ENCODE measurements at places on chromosomes 4 and X.

GRCh38 chrX:77505227-77505626 lies 58.0 kb downstream of the FGF16 start:
- DNase-seq = no peak

DNA sequence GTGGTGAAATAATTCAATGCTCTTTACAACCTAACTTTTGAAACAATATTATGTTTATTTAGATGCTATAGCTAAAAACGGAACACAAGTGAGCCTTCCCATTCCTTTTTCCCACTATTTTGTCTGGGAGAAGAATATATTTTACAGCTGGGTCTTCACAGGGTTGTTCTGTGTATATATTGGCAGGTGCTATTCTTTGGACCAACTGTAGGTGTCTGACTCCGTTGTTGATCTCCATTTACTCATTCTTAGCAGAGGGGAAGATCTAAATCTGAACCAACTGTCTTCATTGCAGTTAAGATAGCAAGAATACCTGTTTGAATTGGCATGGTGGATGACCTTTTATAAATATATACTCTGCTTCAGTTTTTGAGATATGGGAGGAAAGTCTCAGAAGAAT lies 257.4 kb downstream of the CFAP299 start:
- no peak for DNase-seq

- DNase-seq = peak; percentile 89
These were observed 319.1 kb downstream of the GPAT3 start for GRCh38 chr4:83855044-83855443.

DNA sequence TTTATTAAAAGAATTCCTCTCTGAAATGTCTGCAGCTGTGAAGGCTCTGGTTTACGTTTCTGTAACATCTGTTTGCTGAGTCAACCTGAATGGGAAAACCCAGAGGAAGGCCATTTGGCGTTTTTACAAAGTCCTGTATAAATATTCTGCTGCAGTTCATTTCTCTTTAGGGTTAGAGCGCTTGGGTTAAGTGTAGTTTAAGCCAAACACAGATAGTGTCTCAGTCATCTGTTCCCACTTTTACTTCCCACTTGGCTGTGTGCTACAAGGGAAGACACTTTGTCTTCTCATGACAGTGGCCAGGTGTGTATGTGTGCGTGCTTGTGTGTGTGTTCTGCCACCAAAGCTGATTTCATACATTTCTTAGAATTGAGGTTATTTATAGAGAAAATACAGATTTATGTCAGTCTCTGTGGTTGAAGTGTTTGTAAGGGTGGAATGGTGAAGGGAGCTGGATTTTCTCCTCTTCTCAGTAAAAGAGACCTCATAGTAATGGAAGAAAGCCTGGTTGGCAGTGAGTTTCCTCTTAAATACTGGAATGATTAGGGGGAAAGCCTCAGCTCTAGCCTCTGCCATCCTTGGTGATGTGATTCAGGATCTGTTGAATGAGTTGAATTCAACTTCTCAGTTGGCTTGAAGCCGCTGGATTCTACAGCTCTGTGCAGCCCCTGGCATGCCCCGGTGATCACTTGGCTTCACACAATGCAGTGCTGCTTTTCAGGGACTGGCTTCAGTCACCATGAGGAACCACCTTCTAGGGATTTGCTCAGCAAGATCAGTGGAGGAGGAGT lies 50.6 kb downstream of the JADE1 start:
- peak; percentile 71 for DNase-seq

DNA sequence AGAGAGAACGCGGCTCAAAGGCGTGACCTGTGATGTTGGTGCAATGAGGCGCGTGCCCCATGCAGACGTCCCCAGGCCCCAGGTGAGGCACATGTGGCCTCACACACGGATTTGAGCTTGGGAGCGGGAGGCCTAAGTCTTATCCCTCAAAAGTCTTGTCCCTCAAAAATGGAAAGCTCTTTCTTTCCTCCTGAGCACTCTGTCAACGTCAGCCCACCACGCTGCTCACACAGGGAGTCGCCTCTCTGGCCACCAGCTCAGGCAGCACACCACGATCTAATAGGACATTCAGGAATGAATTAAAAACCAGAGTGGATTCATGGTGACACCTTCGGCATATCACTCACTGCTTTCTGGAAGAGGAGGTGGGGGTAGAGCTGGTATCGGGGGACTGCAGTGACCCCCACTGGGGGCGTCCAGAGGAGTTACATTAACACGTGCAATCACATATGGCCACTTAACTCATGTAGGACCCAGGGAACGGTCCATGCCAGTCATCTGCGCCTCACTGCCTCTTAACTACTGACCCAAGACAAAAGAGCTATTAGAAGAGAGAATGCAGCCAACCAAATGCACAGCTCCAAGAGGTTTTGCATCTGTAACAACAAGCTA lies 21.9 kb upstream of the CYP4V2 start:
- no peak for DNase-seq

DNA sequence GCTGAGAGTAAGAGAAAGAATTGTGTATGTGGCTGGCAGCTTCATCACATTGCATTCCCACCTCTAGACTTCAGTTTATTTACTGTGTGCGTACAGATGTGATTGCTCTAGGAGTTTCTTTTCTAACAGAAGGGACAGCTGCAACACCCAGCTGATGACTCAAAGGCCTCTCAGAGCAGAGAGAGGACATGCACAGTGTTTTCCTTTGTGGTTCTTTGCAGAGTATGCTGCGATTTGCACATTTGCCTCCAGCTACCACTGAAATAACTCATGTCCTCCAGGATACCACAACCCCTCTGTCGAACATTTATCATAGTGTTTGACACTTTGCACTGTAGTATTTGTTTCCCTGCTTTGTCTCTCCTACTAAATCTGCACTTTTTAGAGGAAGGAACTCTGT lies 294.1 kb downstream of the STIM2 start:
- DNase-seq = peak; percentile 16

DNA sequence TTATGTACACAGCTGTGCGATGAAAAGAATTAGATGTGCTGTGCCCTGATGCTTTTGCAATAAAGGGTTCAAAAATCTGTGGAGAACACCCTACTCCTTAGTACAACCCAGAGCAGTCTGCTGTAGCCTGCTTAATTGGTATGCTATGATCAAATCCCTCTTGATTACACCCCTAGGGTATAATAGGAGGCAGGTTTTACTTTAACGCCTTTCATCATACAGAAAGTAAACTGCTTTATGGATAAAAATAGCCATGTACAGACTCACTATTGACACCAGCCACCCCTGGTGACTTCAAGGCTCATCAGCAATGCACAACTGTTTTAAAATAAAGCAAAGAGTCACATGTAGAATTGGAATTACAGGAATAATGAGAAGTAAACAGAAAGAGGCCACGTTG lies 315.3 kb downstream of the DMD start:
- no peak for DNase-seq

DNA sequence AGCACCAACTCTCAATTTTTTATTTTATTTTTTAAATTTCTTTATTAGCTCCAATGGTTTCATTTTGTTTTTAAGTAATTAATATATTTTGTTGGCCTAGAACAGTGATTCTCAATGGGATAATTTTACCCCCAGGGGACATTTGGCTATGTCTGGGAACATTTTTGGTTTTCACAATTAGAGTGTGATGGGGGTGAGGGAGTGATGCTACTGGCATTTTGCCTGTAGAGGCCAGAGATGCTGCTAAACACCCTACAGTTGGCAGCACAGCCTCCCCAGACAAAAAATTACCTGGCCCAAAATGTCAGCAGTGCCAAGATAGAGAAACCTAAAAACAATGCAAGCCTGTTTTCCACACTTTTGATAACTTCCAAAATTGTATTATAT lies 64.6 kb downstream of the HHIP start:
- DNase-seq = no peak

DNA sequence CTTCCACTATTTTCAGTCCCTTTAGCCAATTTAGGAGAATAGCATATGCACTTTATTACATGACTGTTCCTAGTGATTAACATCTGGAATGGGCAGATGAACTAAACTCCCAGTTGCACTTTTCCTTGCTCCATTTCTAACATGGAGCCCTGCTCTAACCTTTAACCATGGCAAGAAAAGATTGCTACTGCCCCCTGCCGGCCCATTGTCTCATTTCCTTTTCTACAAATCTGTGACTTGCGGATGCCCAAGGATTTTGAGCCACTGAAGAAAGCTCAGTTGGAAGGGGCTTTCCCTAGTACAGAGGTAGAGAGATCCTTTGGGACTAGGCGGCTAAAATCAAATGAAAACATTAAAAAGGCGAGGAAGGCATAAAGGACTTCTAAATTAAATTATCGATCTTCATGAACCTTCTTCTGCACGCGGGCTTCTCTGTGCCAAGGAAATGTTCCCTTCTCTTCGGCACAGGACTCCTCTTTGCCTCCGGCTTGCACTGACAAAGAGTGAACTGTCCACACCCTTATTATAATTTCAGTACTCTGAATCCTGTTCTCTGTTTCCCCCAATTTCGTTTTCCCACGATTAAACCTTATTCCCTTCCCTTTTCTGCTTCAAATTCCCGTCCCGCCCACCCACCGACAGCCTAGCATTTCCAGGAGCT lies 577 bp upstream of the GLRA2 start:
- DNase-seq = peak; percentile 45

- DNase-seq = no peak
These were observed 589.1 kb downstream of the TRIML1 start for GRCh38 chr4:188728359-188728758.

DNA sequence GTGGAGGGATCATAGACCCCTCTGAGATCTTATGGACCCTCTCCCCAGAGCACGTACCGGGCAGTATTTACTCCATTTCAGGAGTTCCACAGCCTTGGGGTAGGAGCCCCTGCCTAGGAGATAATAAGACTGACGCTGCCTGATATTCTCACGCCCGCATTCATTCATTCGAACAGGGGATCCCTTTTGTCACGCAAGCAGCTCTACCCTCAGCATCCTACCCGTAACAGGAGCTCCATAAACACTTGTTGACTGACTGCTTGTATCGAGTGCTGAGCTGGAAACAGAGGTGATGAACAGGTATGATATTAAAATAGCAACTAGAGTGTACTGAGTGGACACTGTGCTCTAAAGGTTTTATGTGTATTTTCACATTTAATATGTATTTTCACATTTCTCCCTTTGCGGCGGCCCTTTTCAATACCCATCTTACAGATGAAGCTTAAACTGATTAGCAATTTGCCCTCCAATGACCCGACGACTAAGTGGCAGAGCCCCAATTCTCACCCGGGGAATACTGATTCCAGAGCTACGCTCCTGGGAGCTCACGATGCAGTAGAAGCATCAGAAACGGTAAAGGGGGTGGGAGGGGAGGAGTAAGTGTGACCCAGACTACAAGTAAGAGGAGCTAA lies 888 bp downstream of the RAB28 start:
- no peak for DNase-seq

DNA sequence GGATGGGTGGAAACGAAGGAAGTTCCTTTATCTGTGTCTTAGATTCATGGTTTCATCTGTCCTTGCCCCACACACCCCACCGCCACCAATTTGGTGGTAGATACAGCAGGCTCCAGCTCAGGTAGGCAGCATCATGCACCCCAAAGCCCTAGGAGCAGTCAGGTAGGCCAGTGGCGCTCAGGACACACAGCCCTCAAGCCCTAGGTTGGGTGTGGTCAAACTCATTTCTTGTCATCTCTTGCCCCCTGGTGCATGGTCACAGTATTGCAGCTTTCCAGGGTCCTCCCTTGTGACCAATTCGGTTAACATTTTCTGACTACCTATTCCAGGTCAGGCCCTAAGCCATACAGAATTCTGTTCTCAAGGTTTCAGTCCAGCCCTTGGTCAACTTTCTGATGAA lies 14.5 kb upstream of the PRRG3 start:
- peak; percentile 19 for DNase-seq

DNA sequence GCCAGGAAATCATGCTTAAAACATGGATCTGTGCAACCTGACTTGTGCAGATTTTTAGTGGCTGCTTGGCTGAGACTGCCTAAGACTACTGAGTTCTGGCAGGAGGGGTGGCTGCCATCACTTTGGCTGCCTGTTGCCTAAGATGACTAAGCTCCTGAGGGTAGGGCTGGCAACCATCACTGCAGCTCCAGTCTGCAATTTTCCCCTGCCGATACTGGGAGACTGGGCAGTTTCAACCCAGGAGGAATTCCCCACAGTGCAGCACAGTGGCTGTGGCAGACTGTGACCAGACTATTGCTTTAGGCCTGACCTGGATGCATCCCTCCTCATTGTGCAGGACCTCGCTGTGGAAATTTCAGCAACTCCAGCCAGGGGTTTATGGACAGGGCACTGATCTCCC lies 544.9 kb downstream of the ANKRD50 start:
- peak; percentile 25 for DNase-seq

- no peak for DNase-seq
These were observed 192.2 kb upstream of the CPEB2 start for GRCh38 chr4:14810121-14810520.

DNA sequence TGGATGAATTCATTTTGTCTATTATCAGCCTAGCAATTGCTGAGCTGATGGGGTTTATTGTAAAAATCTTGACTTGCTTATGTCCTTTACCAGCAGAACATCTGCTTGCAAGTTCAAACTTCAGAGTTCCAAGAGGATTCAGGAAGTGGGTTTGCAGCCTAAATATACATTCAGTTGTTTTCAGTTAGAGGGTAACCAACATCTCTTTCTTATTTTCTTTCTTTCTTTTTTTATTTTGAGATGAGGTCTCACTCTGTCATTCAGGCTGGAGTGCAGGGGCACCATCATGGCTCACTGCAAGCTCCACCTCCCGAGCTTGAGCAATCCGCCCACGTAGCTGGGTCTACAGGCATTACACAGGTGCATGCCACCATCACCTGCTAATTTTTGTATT lies 31.4 kb upstream of the FHL1 start:
- DNase-seq = no peak

GRCh38 chrX:138128027-138128671 lies 562.2 kb downstream of the ZIC3 start:
- DNase-seq = peak; percentile 53

DNA sequence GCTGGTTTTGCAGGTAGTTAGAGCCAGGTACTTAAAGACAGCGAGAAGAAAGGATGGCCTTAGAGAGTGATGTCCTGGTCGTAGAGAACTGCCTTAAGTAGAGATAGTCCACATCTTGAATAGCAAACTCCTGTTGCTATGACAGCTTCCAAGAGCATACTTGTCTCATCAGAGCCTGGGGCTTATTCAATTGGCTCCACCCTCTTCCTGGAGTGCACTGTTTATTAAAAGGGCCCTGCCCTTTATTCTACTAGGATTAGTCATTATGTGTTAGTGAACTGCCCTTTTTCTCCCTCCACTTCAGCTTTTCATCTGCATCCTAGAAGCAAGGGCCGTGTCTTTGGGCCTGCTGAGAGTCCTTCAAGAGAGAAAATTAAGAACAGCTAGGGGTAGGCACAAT lies 94.5 kb upstream of the EOLA2 start:
- peak; percentile 59 for DNase-seq

- no peak for DNase-seq
These were observed 97.6 kb downstream of the C4orf33 start for GRCh38 chr4:129193357-129194100.

- DNase-seq = no peak
These were observed 70.5 kb upstream of the TBC1D9 start for GRCh38 chr4:140826701-140827027.

All from AG08395 (cell line).